ENCODE measurements at places on chromosomes 5 and 9.

DNA sequence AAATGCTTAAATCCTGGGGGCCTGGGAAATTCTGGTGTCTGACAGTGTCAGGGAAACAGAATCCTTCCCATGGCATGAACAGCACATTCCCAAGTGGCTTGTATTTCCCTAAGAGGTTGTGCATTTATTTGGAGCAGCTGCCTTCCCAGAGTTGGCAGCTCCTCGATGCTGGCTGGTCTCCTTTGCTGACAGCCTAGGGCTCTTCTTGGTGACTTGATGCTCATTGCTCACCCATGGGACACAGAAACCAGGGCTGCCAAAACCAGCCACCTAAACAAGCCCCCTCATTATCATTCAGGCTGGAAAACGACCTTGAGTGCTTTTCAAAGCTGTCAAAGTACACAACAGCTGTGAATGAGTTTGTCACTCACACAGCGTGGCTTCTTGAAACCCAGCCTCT, 24.2 kb downstream of the ENHO start:
- no peak for DNase-seq

DNA sequence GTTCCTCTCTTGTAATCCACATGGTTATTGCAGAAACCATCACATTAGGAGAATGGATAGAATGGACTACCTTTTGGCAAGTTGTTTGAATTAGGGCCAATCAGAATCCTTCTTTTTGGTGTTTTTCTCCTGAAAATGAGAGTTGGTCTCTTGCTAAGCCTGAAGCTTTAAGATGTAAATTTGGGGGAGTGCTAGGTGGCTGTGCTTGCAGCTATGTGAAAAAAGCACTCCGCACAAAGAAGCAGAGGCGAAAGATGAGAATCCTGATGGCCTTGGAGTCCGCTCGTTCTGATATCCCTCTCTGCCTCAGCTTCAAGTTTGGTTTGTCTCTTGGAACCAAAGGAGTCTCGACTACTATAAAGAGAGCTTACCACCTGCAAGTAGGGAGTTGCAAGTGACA, 63.6 kb downstream of the INIP start:
- no peak for DNase-seq

- DNase-seq, result no peak
Observed at GRCh38 chr5:156340893-156341292, 13.9 kb downstream of the SGCD start.

GRCh38 chr9:135827866-135828580, 79.3 kb downstream of the CAMSAP1 start:
- no peak for DNase-seq

DNA sequence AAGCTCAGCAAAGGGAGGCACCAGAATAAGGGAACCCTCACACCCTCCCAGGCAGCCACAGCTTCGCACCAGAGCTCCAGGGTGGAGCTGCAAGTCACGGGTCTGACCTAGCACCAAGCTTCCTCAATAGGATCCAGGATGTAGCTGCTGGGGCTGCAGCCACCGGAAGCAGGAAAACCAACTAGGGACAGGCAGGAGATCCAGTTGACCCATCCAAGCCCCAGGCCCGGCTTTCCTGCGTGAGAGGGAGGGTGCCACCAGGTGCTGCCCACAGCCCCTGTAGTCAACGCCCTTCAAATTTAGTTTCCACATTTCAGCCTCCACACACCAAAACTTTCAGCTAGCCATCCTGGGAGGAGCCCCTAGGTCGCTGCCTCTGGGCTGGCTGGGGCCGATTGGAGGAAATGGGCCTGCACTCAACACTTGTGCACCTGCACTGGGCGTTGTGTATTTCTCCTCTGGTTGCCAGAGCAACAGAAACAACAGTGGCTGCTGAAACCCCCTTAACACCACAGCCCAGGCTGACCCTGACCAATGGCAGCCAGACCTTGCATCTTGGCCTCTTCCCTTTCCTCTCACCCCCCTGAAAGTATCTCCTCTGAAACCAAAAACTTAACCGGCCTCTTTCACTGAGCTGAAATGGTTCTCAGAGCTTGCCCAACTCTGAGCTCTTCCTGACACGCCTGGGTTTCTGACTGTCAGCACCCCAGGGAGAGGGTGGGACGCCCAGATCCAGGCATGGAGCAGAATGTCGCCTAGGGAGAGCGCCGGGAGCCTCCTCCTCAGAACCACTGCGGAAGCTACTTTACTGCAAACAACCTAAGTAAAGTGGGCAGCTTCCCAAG, 226.5 kb upstream of the MAP3K1 start:
- DNase-seq, result no peak

GRCh38 chr9:14156046-14156445, 157.9 kb downstream of the NFIB start:
- DNase-seq, result no peak

DNA sequence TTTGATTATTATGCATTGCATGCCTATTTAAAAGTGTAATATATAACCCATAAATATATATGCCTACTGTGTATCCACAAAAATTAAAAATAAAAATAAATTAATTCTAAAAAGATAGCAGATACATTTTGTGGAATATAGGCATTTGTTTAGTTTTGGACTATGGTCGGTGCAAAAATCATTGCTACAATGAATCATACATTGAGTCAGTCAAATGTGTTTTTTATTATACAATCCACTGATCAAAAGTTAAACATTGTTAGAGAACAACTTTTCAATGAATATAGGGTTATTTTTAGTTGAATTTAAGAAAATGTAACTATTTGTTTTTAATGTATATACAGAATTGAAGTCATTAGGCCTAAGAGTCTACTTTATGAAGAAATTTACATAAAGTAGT, 885.9 kb downstream of the EFNA5 start:
- no peak for DNase-seq

- DNase-seq, result peak; percentile 45
Observed at GRCh38 chr9:135087489-135087792, at the start of gene OLFM1. Gene OLFM1, plus strand, starts transcription at chr9:135087668. Its CDS starts 322 bp downstream, at chr9:135087990.

DNA sequence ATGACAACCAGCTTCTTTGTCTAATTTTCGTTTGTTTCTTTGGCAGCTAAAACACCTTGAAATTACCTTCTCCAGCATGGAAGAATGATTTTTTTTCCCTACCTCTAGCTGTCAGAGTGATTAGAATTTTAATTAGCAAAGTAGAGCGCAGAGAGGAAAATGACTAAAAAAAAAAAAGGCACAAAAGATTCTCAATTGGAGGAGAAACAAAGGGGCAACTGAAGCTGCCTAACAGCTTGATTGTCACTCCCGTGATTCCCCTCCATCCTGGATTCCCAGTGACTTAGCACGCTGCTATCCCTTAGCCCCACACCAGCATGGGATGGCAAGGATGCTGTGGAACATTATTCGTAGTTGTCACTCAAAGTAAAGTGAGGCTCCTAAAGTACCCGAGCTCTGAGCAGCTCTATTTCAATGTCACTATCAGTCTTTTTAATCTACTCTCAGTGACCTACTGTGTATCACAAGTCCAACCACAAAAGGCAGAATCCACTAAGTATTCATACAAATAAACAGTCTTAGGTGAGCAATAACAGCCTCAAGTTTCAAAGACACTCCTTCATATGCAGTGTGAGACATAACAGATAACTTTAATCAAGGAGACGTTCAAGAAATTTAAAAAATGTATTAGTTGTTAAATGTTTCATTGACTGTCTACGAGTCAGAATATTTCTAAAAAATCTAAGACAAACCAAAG, 710.0 kb upstream of the GRAMD2B start:
- DNase-seq, result no peak

- DNase-seq, result peak; percentile 63
Observed at GRCh38 chr5:65326922-65327321, 154.8 kb downstream of the ADAMTS6 start.

DNA sequence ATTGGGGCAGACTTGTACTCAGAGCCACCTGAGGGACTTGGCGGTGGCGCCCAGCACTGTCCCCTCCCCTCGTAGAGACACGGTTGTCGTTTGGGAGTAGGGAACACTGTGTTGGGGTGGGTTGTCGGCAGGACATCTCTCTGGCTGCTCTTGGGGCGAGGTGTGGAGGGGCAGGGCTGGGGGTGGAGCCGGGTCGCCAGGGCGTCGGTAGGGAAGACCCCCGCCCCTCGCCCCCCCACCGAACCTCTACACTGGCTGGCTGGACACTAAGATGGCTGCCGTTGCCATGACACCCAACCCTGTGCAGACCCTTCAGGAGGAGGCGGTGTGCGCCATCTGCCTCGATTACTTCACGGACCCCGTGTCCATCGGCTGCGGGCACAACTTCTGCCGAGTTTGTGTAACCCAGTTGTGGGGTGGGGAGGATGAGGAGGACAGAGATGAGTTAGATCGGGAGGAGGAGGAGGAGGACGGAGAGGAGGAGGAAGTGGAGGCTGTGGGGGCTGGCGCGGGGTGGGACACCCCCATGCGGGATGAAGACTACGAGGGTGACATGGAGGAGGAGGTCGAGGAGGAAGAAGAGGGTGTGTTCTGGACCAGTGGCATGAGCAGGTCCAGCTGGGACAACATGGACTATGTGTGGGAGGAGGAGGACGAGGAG, 778 bp downstream of the TRIM41 start:
- DNase-seq, result no peak

- peak; percentile 84 for DNase-seq
Observed at GRCh38 chr5:54844905-54845566, 140.4 kb downstream of the ESM1 start.

- DNase-seq, result peak; percentile 46
Observed at GRCh38 chr5:14267991-14268708, 125.0 kb downstream of the TRIO start.

GRCh38 chr5:110250755-110251154, 475.7 kb downstream of the TMEM232 start:
- no peak for DNase-seq

DNA sequence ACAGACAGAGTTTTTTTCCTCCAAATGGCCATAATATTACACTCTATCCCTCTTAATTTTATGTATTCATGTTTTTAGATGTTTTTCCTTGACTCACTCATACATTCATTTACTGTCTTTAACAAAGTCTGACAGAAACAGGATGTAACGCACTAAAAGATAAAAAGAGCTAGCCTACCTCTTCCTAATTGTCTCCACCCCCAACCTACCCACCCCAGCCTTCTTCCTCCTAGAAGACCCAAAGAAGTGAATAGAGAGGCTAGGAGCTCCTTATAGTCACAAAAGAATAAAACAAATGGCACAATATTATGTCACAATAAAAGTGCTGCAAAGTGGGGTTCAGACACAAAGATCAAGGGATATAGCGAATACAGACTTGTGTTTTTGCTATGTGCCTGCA, 719 bp downstream of the NOL8 start:
- no peak for DNase-seq

GRCh38 chr5:155021842-155022241, 8.3 kb downstream of the KIF4B start:
- DNase-seq, result no peak

DNA sequence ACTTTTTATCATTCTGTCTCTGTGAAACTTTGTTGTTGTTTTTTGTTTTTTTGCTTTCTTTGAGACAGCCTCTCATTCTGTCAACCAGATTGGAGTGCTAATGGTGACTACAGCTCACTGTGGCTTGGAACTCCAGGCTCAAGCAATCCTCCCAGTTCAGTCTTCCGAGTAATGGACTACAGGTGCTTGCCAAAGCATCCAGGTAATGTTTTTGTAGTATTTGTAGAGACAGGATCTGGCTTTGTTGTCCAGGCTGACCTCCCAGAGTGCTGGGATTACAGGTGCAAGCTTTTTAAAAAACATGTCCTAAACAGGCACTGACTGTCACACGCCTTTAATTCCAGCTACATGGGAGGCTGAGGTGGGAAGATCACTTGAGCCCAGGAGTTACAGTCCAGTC, 235.1 kb downstream of the MEF2C start:
- DNase-seq, result no peak

- peak; percentile 96 for DNase-seq
Observed at GRCh38 chr5:96226941-96227552, 206.0 kb downstream of the PCSK1 start.

DNA sequence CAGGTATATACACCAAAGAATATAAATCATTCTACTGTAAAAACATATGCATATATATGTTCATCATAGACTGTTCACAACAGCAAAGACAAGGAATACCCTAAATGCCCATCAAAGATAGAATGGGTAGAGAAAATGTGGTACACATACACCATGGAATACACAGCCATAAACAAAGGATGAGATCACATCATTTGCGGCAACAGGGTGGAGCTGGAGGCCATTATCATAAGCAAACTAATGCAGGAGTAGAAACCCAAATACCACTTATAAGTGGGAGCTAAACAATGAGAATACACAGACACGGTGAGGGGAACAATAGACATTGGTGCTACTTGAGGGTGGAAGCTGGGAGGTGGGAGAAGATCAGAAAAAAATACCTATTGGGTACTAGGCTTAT, 117.6 kb downstream of the COX7C start:
- DNase-seq, result no peak

- peak; percentile 67 for DNase-seq
Observed at GRCh38 chr5:115601701-115602590, at the start of gene TICAM2. Gene TICAM2, minus strand, starts transcription at chr5:115602479. Its CDS starts 21,223 bp downstream, at chr5:115581256.

DNA sequence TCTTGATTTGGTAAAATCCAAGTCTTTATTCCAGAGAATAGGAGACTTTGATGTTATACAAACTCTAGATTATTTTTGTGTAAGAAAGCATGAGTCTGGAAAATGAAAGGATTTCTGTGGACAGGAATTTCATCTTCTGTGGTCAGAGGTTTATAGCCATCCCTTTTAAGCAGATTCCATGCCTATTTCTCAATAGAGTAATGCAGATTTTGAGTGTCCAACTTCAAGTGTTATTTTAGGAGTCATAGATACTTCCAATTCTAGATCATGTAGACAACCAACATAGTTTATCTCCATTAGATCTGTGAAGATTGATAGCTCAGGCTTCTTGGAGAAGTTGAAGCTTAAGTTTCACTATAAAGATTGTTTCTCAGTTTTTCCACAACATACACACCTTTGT, 379.7 kb downstream of the PSAT1 start:
- peak; percentile 12 for DNase-seq

DNA sequence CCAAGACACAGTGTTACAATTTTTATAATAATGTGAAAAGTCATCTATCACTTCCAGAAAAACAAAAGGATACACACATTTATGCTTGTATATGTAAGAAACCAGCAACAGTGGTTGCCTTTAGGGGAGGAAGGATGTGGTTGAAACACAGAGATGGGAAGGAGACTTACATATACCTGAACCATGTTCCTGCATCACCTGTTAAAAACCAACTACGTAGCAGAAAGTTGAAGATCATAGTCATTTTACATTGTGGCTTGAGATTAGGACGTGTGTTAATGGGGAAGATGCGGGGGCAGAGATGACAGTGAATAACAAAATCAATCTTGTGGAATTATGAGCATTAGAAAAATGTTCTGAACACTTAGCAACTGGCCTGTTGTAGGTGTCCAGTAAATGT, 307.3 kb downstream of the MLLT3 start:
- DNase-seq, result no peak

DNA sequence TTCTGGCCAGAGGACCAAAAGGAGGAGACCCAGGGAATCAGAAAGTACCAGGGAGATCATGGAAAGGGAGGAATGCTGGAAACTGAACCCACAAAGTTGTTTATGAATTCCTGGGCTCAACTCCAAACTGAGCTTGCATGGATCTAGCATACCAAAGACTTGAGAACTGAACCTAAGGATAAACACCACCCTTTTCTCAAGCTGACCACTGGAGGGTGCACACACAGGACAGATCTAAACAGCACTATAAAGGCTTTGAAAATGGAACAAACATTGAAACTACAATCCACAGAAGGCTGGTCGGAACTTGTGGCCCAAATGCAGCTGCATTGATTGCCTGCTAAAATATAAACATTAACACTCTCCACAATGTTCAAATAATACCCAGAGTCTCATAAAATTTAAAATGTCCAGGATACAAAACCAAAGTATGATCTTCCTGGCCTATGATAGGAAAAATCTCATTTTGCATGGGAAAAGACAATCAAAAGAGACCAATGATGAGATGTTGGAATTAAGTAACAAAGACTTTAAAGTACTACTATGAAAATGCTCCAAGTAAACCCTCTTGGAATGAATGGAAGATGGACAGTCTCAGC, 15.6 kb upstream of the IRF1 start:
- peak; percentile 97 for DNase-seq

- peak; percentile 72 for DNase-seq
Observed at GRCh38 chr5:38420691-38421390, 135.6 kb downstream of the LIFR start.
